ENCODE measurements at places on chromosomes 4 and X.

DNA sequence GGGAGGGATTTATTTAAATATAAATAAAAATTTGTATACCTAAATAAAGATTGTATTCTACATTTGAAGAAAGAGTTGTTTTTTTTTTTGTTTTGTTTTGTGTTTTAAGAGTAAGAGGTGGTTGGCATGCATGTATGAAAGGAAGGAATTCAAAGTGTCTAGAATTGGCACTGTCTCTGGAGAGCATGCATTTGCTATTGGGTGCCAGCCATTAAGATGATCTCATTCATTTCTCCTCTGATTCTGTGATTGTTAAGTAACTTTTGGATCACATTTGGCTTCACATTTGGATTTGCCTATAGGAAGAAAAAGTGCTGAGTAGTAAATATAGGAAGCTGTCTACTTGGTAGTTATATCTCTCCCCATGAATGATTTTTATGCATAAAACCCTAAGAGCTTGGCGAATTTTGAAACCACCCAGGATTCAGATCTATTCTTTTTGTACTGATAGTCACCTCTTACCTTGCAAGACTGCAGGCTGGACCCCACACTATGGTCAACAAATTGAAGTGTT, 7.8 kb upstream of the BOD1L1 start:
- no peak for DNase-seq

DNA sequence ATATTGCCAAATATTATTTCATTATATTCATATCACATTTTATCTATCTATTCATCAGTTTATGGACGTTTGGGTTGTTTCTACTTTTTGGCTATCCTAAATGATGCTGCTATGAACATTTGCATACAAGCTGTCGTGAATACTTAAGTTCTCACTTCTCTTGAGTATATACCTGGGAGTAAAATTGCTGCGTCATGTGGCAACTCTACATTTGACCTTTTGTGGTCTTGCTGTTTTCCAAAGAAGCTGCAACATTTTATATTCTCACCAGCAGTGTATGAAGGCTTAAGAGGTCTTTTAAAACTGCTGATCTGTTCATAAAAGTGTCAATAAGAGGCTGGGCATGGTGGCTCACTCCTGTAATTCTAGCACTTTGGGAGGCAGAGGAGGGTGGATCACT, 5.8 kb downstream of the PYURF start:
- no peak for DNase-seq

DNA sequence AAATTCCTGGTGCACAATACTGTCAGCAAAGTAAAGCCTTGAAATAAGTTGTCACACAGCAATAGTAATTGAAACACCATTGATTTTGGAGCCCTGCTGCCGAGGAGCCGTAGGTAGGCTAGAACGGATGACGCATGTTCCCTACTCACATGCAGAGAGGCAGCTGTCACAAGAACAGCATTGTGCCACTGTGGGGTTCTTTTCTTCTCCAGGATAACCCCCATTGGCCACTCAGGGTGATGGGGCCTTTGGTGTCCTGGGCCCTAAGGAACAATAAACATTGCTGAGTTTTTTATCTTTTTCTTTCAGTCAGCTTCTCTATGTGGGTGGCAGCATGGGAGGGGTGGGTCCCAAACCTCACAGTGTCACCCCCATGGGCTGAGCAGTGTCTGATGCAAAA, 542.3 kb downstream of the BCOR start:
- DNase-seq: no peak

DNA sequence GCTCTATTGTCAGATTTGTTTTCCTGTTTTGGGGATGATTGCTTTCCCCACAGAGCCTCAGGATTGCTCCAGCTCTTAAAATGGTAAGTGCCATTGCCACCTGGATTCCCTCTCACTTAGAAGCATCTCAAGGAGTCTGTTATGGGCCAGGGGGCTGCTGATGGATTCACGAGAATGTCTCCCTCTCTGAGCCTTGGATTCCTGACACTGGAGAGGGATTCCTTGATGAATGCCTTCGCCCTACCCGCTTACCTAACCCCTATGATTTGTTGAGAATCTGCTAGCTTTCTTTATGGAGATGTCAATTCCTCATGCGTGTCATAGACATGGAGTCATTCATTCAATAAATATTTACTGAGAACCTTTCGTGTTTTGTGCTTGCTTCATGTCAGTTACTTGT, 36.9 kb upstream of the TENM3 start:
- no peak for DNase-seq

- DNase-seq: no peak
Observed at GRCh38 chr4:147336252-147336651, 144.6 kb upstream of the EDNRA start.

DNA sequence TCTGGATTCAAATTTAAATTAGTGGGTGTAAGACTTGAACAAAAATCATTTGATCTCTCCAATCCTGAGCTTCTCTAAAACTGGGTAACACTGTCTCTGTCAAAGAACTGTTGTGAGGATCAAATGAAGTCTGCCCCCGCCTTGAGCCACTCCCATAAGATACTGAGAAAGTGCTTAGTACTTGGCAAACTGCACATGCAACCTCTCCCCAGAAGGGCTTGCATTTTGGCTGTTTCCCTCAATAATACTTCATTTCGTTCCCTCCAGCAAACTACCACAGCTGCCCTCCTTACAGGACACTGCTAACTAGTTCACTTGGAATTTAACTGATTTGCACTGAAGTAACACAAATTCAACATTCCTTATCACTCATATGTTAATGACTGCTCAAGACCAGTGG, 79.8 kb downstream of the APBB2 start:
- DNase-seq: no peak

- no peak for DNase-seq
Observed at GRCh38 chr4:61318431-61318830, 118.3 kb downstream of the ADGRL3 start.

DNA sequence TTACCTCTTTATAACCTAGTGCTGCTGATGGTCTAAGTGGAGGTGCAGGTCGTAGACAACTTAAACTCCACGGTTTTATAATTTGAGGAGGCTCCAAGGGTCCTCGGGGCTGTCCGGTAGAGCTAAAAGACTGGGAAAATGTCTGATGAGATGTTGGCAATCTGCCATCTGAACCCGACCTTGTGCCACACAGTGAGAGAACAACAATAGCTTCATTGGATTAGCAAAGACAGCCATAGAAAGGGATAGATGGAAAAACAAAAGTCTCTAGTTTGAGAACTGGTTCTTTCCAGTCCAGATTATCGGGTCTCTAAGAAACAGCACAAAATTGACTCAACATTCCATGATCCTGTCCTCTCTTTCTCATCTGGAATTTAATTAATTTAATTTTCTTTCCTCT, 31.6 kb downstream of the CD40LG start:
- DNase-seq: no peak

DNA sequence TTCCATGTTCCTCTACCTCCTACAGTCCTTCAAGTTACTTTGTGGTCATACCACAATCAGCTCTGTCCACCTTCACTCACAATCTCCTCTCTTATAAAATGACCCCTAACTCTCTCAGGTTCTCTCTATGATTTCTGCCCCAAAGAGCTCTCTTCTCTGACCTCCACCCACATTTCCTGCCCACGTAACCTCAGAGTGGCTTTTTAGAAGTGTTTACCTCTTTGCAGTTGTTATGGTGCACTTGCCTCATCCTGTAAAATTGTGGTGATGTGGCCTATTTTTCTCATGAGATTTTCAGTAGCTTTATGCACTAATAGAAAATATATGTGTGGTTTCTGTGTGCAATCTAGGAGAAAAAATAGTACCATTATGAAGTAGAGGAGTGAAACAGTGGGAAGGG, 215.8 kb downstream of the PACRGL start:
- no peak for DNase-seq

DNA sequence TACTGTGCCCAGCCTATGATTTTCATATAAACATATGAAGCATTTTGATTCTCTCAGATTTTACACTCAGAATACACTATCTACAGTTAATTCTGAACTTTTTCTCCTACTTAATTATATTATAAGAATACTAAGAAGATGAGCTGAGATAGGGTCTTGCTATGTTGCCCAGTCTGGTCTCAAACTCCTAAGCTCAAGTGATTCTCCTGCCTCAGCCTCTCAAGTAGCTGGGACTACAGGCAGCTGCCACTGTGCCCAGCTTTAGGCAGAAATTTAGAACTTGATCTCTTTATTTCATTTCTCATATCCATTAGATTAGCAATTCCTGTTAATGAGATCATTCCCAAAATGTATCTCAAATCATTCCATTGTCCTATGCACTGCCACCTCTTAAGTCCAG, 4.7 kb upstream of the LARP1B start:
- DNase-seq: no peak

DNA sequence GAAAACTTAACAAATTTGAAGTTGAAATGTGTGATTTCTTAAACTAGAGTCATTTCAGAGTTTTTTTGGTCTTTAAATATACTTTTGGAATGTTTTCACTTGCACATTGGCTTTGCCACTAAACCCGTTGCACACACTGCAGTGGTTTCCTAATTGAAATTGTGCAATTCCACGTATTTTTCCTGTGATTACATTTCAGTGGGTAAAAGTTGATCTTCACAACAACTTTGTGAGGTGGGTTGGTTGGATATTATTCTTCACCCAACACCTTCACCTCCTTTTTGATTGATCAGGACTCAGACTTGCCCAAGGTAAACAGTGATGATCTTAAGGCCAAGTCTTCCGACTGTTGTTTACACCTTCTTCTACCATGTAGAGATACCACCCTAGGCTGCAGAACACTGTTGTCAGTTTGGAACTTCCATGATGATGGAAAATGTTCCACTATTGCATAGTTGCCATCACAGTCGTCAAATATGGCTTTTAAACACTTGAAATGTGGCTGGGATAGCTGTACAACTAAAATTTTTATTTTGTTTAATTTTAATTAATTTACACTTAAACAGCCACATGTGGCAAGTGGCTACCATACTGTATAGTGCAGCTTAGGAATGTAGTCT, 13.7 kb downstream of the SEPTIN11 start:
- DNase-seq: no peak

- DNase-seq: no peak
Observed at GRCh38 chr4:186845137-186845842, 121.6 kb upstream of the FAT1 start.

GRCh38 chr4:113040793-113041192, 8.7 kb upstream of the ANK2 start:
- no peak for DNase-seq

GRCh38 chr4:3250956-3251690, 2.2 kb downstream of the MSANTD1 start:
- DNase-seq: peak; percentile 14

DNA sequence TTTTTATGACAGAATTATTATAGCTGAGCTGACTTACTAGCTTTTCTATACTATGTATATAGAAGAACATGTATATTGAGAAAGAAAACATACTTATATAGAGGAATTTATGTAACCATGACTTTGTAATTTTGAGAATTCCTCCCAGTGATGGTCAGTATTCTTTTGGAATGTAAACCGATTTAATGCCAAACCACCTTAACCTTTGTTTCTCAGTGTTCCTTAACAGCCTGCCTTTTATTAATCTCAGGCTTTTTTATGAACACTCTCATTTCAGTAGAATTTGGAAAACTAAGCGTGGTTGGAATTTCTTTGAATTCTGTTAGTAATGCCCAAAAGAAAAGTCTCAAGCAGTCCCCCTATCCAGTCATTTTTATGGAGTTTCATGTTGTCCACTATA, 47.0 kb downstream of the MOSPD2 start:
- no peak for DNase-seq

- no peak for DNase-seq
Observed at GRCh38 chr4:24605216-24605615, 20.9 kb upstream of the DHX15 start.

DNA sequence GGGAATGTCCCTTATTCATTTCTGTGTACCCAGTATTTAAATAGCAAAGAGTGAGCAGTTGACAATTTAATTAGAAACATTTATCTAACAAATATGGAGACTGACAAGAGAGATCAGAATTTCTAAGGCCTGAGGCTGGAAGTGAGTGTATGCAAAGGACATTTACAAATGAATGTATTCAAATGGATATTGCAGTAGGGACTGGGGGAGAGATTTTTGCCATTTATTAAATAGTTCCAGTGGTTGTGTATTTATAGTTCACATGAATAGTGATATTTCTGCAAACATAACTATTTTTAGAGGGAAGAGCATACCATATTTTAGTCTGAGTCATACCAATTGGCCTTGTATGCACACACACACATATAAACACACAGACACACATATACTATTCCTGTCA, 592.4 kb downstream of the GLUD2 start:
- no peak for DNase-seq

DNA sequence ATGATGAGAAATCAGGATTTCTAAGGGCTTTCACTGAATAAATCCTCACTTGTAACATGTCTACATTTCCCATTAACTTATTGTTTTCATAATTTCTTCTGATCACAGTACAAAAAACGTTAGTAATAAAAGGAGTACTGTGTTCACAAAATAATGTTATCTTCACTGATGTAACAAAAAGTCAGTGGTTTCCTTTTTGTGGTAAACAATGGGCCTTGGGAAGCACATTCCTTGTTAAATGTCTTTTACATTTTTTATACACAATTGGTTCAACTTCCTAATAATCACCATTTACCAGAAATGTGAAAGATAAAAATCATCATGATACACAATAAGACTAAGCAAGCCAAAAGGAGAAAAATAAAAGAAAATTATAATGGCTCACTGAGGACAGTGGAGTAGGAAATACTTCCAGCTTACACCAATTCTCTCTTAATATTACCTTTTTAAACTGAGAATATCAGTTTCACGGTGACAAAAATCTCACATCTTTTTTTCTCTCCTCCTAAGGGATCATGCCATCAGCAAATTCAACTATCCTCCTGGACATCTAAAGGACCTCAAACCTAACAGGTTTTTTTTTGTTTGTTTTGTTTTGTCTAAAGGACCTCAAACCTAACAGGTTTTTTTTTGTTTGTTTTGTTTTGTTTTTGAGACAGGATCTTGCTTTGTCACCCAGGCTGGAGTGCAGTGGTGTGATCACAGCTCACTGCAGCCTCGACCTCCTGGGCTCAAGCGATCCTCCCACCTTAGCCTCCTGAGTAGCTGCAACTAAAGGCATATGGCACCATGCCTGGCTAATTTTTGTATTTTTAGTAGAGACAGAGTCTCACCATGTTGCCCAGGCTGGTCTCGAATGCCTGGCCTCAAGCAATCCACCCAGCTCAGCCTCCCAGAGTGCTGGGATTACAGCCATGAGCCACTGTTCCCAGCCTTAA, 57.3 kb downstream of the FRYL start:
- no peak for DNase-seq

DNA sequence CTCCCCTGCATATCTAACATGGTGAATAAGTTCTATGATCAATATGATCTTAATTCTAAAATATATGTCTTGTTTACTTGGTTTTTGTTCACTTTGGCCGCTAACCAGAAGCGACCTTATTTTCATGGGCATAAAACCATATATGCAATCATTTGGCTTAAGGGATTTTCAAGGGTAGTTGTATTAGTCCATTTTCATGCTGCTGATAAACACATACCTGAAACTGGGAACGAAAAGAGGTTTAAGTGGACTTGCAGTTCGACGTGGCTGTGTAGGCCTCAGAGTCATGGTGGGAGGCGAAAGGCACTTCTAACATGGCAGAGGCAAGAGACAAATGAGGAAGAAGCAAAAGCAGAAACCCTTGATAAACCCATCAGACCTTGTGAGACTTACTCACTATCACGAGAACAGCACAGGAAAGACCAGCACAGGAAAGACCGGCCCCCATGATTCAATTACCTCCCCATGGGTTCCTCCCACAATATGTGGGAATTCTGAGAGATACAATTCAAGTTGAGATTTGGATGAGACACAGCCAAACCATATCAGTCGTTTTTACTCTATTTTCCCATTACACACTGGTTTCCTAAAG, 114.3 kb upstream of the CPEB2 start:
- DNase-seq: no peak

Measured in femur (tissue), 1 donor.